ENCODE measurements at places on chromosomes 3 and 15.

GRCh38 chr3:55518451-55518850 lies 31.3 kb upstream of the WNT5A start:
- no peak for DNase-seq

DNA sequence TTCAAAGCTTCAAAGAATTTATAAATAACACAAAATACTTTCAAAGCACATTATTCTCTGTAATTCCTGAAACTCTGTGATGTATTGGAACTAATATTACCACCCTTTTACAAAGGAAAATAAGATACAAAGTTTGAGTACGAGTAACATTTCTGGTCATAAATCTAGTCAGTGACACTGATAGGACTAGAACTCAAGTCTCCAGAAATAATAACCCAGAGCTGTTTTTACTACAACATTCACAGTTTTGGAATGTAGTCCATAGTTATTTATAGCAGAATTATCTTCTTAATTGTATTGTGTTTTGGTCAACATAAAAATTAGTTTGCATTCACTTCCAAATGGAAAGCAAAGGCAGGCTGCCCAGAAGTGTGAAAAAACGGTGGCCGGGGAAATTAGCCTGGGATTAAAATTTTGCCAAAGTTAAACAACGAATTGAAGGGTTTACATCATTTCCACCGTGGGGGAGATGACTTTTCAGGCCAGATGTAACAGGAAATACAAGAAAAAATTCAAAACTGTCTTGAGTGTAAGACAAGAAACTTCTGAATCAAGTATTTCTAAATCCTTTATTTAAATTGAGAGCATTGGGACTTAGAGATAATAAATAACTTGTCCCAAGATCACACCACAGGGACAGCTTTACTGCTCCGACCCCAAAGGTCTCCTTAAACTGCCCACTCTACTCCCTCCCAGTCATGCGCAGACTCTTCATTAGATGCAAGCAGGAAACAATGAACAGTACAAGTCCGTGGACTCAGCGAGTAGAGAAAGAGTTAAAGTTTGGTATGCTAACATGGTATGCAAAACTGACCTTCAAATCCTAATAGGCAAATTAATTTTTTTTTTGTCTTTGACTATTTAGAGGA lies 74.3 kb upstream of the VGLL4 start:
- no peak for DNase-seq

DNA sequence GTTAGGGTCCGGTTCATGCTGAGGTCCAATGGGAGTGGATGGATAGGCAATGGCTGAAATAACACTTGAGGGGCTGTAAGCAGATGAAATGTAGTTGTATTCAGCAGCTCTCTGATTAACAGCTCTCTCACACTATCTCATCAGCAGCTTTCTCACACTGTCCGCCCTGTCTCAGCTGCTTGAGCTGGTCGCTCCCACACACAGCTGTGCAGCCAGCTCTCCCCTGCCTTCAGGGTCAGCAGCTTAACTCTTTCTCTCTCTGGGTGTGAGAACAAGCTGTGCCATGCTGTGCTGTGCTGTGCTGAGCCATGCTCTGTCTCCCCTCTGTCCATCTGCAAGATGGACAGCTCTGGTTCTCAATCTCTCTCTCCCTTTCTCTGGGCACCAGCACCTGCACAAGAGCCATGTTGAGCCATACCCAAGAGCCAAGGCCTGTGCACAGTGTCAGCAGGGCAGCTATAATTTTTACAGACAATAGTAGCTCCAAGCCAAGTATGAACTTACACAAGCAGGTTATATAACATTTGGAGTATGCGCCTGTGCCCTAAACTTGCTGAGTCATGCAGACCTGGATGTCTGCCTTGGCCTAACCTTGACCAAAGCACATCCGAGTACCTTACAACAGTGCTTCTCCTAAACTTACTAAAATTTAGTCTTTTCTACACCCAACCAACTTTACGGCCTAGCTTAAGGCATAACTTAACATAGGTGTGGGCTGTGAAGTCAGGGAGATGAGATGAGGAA lies 291.3 kb upstream of the TRIM42 start:
- no peak for DNase-seq

DNA sequence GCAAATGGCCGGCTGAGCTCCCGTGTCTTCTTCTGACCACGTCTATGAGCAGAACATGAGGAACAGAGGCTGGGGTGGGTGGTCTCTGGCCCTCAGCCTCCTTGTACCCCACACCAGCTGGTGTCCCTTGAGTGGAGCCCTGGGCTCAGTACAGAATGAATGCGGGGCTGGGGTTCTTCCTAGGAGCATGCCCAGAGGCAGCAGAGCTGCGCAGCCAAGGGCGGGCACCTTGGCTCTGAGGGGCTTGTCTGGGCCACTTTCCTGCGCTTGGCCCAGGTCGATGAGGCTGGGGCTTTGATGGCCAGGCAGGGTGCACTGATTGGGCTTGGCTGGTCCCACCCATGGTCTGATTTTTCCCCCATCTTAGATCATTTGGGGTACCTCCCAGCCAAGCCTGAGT lies 6.4 kb downstream of the SCN5A start:
- DNase-seq: no peak

GRCh38 chr3:189531271-189531670 lies 99.9 kb upstream of the TP63 start:
- DNase-seq: no peak

DNA sequence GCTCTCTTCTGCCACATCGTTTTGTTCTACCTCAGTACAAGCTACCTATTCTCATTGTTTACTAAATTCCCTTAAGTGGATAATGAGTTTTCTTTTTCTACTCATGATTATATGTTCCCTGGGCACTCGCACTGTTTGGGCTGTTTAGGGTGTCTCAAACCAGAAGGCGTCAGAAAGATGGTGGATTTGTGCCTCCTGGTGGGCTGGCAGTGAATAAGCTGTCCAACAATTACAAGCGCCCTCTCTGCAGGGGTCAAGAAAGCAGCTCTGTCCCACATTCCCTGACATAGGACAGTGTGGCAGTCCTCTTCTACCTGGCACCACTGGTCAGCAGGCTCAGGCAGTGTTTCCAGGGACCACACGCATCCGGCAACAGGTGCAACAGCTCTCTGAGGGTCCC lies 173.4 kb upstream of the PPP2R3A start:
- no peak for DNase-seq

DNA sequence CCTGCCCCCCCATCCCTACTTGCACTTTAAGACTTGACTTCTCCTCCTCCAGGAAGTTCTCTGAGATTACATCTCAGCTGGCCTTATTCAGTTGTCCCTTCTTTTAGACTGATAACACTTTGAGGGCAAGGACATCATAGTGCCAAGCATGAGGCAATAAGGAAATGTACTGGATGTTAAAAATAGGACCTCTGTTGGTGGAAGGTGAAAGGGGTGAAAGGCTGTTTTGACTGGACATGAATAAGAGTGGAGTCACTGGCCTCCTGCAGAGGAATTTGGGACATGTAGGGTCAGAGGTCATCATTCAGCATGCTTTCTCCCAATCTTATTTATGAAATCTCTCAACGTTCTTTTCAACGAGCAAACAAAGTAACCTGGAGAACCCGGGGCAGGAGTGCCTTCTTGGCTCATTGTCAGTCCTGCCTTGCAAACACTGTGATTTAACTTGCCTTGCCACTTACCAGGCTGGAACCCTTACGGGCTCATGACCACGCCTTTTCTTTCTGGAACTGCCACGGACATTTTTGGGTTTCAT lies 38.6 kb downstream of the TRIM71 start:
- DNase-seq: no peak

GRCh38 chr3:182605882-182606611 lies 187.3 kb upstream of the ATP11B start:
- DNase-seq: no peak

- no peak for DNase-seq
These were observed 2.4 kb downstream of the IGF2BP2 start for GRCh38 chr3:185822221-185823000.

GRCh38 chr15:52464478-52464877 lies 64.2 kb downstream of the MYO5A start:
- no peak for DNase-seq

DNA sequence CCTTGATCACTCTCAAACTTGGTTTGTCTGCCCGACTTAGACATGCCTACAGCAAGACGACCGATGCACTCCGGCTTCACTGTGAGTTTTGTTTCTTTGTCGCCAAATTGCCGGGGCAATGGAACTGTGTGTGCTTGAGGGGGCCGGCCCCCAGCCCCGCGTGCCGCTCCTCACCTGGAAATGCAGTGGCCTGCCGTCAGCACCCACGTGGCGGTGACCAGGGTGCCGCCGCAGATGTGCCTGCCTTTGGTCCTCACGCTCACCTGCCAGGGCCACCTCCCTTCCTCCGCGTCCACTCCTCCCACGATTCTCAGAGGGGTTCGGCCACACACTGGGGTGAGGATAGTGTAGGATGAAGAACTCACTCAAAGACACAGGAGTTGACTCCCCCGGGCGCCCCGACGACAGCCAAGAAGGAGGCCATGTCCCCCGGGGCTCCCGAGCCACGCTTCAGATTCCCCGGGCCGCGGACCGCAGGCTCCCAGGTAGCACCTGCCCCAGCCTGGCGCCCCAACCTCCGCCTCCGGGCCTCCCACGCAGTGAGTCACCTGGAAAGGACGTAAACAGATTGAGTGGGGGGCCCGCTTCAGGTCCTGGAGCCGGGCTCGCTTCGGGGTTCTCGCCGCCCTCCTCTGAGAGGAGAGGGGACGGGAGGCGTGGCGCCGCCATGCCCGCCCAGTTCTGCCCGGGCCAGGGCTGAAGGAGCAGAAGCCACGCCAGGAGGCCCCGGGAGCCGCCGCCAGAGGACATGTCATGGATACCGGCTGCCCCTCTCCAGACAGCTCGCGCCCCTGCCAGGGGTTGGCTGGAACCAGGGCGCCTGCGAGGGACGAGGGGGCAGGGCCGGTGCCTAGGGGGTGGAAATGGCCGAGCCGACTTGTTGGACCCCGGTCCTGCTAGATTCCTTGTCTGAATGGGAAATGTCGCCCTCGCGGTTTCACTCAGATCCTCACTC lies 29.6 kb downstream of the MYL3 start:
- no peak for DNase-seq

DNA sequence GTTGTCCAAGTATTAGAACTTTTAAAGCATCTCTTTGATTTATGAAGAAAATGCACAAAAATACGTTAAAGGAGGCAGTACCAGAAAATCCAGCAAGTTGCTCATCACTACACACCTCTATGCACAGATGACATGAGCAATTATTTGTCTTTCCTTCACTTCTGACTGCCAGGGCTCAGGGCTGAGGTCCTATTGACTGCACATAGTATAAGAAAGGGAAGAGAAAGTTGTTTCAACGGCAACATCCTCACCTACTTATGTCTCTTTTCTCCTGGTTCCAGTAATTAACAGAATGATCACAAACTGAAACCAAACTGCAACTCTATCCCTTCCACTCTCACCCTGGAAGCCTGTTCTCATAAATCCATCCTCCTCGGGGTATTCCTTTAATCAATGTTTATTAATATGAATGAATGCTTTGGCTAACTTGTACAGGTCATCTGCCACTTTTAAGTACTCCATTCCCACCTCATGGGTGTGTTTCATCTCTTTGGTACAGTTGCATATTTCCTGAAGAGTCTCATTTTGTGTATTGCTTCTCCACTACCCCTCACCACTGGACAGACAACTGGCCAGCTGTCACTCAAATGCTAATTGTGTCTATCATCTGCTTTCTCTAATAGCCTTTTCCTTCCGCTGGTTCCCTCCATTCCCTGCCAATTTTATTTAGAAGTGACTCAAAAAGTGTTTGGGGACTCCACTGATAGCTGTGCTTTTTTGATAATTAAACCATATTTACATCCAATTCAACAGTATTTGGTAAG lies 34.5 kb downstream of the RAB27A start:
- no peak for DNase-seq

Data from SHP77 treated with DMSO at 0.1 percent for 48 hours (cell line).